ENCODE measurements at places on chromosomes 3 and 15.

GRCh38 chr3:79808515-79808914 is 40.7 kb upstream of the ROBO1 start:
- DNase-seq = no peak

GRCh38 chr3:37386627-37387230 is 212.3 kb upstream of the LRRFIP2 start:
- DNase-seq = no peak

DNA sequence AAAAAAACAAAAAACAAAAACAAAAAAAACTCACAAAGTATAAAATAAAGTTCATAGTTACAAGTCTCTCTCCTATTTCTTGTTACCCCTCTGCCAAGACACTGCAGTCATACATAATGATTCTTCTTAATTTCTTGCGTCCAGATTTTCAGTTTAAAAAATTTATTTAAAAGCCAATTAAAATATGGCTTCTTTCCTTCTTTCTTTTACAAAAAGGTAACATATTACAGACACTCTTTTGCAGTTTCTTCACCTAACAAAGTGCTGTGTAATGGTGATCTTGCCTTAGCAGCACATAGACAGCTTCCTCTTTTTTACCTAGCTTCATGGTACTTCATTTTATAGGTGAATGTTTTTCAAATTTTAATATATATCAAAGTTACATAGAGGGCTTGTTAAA is 136.1 kb upstream of the SGO1 start:
- no peak for DNase-seq

- no peak for DNase-seq
These were observed 122.4 kb downstream of the CBLB start for GRCh38 chr3:105746231-105746996.

DNA sequence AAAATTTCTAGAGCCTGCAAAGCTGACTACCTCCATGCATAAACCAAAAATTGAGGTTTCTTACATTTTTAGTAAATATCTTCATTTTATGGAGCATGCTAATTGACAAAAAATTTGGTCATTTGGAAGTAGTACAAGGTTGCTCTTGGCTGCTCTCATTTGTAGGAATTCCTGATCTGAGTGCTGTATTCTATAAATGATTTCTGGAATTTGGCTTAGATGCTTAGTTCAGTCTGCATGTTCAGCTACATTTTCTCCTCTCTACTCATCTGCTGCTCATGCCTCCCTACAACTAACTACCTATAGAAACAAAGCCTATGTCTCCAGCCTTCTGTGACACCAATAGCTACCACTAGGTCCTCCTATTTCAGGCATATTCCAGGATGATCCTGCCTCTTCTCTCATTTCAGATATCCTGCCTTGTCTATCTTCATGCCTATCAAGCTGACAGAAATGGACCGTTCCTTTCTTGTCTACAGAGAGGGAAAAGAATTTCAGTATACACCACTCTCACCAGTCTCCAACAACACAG is 901.1 kb downstream of the TBL1XR1 start:
- DNase-seq = no peak

- no peak for DNase-seq
These were observed 44.0 kb upstream of the ETV5 start for GRCh38 chr3:186152889-186153292.

- no peak for DNase-seq
These were observed 43.3 kb downstream of the TGFBR2 start for GRCh38 chr3:30649572-30650318.
